DMS153 (cell line): ENCODE measurements at places on chromosomes 13 and 19.

GRCh38 chr19:10112895-10113591 is 1.6 kb downstream of the P2RY11 start:
- no peak for DNase-seq

DNA sequence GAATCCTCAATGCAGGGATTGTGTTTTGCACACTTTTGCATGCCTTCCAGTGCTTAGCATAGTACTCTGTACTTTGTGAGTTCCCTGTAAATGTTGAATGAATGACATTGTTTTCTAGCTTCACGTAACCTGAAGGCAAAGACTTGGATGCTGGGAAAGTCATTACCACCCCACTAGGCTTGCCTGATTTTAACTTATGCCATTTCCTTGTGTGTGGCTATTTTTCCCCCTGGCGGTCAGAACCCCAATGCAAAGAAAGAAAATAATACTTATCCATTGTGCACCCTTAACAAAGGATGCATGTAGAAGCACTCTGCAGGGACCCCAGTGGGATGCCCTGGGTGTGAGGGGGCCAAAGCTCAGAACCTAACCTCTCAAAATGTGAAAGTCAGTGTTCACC is 1.2 kb upstream of the ENOX1 start:
- DNase-seq: peak; percentile 29

- no peak for DNase-seq
Observed at GRCh38 chr13:95182570-95183265, 118.5 kb downstream of the ABCC4 start.

- no peak for DNase-seq
Observed at GRCh38 chr13:28739376-28739775, 20.6 kb upstream of the SLC46A3 start.

GRCh38 chr19:4060621-4061177 is 6.0 kb downstream of the ZBTB7A start:
- no peak for DNase-seq

DNA sequence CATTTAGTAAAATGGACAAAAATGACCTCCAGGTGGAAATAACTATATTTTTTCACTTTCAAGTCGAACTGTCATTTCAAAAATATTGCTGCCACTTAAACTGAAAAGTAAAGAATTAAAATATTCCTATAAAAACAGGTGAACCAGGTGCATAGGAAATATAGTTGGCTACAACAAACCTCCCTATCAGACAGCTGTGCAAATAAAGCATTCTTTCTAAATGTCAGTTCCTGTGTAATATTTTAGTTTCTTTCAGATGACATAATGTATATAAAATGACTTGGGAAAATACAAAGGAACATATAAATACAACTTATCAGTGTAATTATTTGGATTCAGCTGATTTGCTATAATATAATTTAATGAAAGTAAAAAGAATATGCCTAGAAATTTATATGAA is 403.5 kb upstream of the GPC6 start:
- DNase-seq: peak; percentile 73

GRCh38 chr13:110108348-110109139 is 198.4 kb downstream of the COL4A1 start:
- DNase-seq: peak; percentile 81

DNA sequence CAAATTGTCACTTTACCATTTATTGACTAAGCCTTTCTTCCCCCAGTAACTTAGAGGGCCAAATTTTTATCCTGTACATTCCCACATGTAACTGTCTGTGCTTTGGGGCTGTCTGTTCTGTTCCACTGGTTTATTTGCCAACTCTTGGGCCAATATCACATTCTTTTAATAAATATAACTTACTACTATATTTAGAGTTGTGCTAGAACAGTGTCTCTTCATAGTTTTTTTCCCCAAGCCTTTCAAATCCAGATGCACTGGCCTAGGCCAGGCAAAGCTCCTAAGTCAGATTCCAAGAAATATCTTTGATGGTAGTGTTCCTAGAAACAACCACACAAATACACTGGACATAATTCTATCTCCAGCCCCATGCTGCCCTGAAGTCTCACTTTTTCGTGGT is 16.0 kb upstream of the CEBPG start:
- DNase-seq: no peak

- no peak for DNase-seq
Observed at GRCh38 chr13:76267216-76267615, 619.0 kb downstream of the KCTD12 start.

DNA sequence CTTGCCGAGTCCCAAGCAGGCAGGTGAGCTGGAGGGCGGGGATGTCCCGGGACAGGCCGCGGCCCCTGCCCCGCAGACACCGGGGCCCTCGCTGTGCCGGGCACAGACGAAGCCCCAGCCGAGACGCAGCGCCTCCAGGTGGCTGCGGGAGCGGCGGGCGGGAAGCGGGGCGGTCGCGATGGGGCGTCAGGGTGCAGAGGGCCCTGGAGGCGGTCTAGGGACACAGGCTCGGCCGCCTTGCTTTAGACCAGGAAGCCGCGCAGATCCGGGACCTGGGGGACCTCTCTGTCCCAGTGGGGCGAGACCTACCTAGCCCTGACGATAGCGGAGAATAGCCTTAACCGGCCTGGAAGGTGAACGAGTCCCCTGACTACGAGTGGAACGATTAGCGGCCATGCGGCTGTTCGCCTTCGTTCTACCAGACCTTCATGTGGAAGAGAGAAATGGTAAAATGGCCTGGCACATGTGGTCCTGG is 4.2 kb upstream of the ZNF564 start:
- DNase-seq: no peak

GRCh38 chr13:58655086-58655485 is 1023.5 kb downstream of the PCDH17 start:
- DNase-seq: no peak

- no peak for DNase-seq
Observed at GRCh38 chr13:114107686-114108081, 24.7 kb downstream of the RASA3 start.

- DNase-seq: no peak
Observed at GRCh38 chr13:107289540-107289939, 721.6 kb upstream of the ARGLU1 start.

GRCh38 chr19:43727593-43727853 is 11.6 kb downstream of the IRGC start:
- no peak for DNase-seq

- DNase-seq: no peak
Observed at GRCh38 chr19:7977021-7977722, 28.3 kb downstream of the ELAVL1 start.

- DNase-seq: no peak
Observed at GRCh38 chr13:50608370-50608769, 235.1 kb downstream of the DLEU7 start.

GRCh38 chr19:18587962-18588610 is 512 bp upstream of the REX1BD start:
- DNase-seq: no peak

GRCh38 chr13:30370146-30370545 is 52.1 kb upstream of the UBE2L5 start:
- DNase-seq: no peak

- no peak for DNase-seq
Observed at GRCh38 chr19:14437578-14438140, 4.6 kb downstream of the PKN1 start.

GRCh38 chr19:2561895-2562294 is 86.0 kb downstream of the GADD45B start:
- no peak for DNase-seq

DNA sequence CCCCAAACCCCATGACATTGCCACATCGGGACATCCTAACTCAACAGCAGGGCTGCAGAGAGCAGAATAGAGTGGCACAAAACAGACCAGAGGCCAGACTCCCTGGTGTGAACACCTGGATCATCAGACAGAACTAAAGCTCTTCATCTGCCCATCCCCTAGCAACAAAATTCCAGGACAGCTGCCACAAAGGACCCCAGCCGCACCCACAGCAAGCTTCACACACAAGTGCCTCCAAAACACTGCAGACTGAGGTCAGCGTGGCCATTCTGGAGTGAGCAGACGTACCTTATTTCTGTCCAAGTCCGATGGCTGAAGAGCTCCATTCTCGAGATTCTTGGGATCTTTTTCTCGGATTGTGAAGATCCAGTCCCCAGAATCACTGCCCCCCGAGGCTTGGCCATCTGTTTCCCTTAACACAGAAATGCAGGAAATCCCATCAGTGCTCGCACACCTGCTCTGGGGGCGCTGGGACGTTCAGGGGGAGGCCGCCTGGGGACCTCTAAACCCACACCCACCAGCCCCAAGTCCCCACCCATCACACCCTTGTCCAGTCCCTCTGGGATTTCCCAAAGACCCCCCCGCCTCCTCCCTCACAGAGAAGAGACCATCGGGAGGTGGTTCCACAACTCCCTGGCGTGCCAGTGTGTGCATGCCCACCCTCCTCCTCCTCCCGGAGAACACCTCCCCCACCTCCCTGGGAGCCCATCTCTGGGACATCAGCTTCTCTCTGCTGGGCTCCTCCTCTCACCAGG is 115.2 kb downstream of the STK24 start:
- no peak for DNase-seq

GRCh38 chr19:14411161-14411937 is 7.8 kb downstream of the DDX39A start:
- DNase-seq: no peak

GRCh38 chr19:49113762-49114629 is at the start of gene LIN7B:
Gene LIN7B (plus strand): TSS chr19:49114370. CDS start chr19:49114405, 35 bp downstream.
- peak; percentile 40 for DNase-seq

DNA sequence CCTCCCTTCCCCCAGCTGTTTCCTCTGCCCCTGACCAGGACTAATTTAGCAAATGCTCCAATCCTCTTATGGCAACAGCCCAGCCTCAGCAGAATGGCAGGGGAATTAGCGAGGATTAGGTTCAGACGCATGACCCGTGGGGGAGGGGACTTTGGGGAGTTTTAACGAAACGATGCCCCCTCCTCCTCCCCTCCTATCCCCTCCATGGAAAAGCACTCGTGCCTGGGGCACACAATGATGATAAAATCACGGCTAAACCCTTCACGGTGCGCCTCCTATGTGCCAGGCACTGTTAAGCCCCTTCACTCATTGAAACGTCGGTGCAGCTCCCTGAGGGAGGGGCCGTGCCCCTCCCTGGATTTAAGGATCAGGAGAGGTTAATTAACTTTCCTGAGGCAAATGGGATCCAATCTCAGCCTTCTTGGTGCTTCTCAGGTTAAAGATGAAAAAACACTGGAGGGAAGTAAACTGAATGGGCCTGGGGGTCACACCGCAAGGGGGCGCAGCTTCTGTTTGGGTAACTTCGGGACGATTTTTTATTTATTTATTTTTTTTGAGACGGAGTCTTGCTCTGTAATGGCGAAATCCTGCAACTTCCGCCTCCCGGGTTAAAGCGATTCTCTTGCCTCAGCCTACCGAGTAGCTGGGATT is 10.1 kb upstream of the TPRX2 start:
- no peak for DNase-seq

DNA sequence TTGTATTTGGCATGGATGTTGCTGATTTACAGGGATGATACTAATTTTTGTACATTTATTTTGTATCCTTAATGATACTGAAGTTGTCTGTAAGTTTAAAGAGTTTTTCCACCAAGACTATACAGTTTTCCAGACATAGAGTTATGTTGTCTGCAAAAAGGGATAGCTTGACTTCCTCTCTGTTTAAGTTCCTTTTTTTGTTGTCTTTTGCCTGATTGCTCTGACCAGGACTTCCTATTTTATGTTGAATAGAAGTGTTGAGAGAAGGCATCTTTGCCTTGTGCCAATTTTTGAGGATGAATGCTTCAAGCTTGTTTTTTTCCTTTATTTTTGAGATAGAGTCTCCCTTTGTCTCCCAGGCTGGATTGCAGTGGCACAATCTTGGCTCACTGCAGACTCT is 36.8 kb upstream of the ZNF681 start:
- no peak for DNase-seq

GRCh38 chr19:55519451-55520311 is 17.3 kb downstream of the SBK2 start:
- DNase-seq: no peak

DNA sequence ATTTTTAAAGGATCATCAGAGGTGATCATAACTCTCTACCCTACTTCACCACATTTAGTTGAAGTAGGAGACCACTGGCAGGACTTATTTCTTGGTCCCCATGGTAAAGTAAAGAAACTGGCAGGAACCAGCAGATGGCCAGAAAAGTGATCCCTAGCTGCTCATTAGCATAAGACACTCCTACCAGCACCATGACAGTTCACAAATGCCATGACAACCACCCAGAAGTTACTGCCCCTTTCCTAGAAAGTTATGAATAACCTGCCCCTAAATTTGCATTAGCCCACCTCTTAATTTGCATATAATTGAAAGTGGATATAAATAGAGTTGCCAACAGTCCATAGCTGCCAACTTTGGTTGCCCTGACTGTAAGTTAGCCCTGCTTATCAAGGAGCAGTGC is 18.4 kb upstream of the RUBCNL start:
- DNase-seq: no peak

DNA sequence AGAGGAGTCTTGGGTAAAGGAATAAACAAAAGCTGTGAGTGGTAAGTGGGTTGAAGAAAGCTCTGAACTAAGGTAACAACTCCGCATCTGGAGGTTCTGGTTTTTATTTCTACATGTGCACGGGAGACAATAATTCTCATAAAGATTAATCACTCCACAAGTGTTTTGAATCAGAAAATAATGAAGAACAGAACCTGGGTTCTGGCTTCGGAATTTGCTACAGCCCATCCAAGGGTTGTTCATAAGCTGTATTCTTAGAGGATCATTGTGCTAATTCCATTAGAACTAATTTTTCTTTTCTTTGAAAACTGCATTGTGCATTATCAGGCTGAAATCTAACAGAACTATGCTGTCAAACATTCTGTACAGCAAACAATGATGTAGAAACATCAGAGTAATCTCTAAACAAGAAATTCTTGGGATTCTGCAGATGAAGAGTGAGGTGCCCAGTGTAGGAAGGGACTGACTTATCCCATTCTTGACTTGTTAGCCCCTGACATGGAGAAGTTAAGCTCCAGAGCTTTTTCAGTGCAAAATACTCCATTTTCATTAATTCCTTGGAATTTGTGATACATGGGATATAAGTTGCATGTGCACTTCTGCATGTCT is 368.2 kb downstream of the COG6 start:
- no peak for DNase-seq

DNA sequence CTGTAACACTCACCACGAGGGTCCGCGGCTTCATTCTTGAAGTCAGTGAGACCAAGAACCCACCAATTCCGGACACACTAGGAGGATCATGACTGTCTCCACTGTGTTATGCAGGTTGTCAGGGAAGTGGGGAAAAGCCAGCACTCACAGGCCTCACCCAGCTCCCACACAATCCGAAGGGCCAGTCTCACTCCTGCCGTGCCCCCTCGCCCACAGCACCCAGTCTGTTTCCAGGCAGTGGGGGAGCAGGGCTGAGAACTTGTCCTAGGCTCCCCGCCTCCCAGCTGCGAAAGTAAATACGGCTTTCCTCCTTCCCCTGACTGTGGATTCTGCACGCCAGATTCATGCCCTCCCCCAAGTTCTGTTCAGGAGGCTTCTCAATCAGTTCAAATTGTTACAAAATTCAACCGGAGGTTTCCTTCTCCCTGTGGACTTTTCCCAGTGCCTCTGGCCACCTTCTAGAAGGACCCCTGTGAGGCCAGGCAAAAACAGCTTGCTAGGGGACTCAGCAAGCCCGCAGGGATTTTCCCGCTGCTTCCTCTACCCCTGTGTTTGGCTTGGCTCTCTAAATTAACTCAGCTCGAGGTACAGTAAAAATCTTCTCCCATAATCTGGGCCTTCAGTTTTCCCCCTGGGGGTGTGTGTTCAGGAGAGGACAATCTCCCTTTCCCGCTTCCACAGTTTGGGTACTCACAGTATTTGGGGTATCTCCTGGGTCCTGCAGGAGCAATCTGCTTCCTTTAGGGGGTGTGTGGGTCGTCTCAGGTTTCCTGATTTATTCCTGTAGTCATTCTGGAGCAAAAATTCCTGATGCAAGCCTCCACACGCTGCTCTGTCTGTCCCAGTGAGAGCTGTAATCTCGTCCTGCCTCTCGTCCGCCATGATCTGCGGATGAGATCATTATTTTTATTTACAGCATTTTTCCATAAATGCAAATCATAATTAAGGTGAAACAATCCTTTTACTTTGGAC is 899.8 kb downstream of the GPC5 start:
- no peak for DNase-seq
